NCI-H1417 treated with DMSO at 0.1 percent for 48 hours (cell line): ENCODE measurements at places on chromosomes 3 and 15.

DNA sequence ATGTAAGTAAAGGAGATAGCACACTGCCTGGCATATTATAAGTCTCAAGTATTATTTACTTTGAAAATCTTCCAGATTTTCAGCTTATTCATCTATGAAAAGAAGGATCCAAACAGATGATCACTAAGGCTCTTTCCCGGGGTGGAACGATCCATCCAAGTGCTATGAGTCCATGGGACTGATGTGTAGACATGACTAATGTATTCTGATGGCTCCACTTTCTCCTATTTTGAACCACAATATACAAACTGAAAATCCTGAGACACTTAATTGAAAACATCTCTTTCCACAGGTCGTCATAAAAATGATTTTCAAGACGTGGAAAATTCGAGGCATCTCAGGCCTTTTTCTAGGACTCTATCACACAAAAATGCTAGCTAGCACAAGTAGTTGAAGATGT, 33.4 kb upstream of the CHRM5 start:
- DNase-seq = no peak

DNA sequence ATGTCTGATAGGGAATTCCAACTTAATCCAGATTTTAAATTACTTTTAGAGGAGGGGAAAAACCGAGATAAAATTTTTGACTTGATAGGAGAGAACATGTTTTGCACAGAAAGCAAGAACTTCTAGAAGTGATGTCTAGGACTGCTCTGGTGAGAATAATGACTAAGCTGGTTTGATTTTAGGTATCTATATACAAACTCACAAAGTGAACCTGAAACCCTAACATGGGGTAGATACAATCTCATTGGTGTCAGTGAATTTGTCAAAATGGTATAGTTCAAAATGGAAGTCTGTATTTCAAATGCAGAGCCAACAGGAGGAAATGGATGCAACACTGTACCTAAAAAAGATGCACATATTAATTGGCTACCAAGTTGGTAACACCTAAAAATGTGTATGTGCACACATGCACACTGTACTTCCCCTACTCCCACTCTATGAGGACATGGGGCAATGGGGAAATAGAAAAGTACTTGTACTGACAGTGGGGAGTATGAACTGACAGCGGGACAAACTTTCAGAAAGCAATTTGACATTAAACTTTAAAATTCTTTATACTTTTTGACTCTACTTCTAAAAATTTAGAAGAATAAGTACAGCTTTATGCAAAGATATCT, 53.0 kb downstream of the NR1I2 start:
- DNase-seq = no peak

DNA sequence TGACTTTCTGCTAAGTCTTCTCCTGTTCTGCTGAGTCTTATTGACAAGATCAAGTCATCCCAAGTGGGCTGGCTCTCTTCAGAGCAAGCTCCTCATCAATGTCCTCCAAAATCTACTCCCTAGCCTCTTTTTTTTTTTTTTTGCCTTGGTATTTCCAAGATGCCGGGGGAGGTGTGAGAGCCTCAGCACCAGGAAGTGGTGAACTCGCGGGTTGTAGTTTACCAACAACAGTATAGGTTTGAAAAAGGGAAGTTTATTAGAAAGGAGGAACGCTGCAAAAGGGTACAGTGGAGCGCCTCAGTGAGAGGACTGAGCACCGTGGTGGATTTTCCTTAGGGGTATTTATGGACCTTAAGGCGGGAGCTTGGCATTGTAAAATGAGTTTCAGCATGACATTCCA, 94.3 kb upstream of the SGO1 start:
- DNase-seq = no peak

GRCh38 chr3:79729096-79729495, 38.7 kb downstream of the ROBO1 start:
- no peak for DNase-seq

DNA sequence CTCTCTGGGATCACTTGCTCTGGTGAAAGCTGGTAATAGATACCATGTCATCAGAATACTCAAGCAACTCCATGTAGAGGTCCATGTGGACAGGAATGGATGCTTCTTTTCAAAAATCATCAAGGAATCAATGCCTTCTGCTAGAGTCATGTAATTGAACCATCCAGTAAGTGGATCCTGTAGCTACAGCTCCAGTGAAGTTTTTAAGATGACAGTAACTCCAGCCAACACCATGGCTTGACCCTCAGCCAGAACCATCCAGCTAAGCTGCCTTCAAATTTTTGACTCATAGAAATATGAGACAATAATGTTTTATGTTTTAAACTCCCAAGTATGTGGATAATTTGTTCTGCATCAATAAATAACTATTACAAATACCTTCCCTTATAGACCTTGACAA, 923.7 kb downstream of the EPHA3 start:
- DNase-seq = no peak

GRCh38 chr3:159482241-159482993, 506.2 kb upstream of the IL12A start:
- DNase-seq = no peak

- DNase-seq = no peak
Observed at GRCh38 chr3:6142707-6143106, 718.2 kb upstream of the GRM7 start.

GRCh38 chr3:21745966-21746365, 5.0 kb downstream of the ZNF385D start:
- DNase-seq = no peak

GRCh38 chr15:55740981-55741832, 1.7 kb downstream of the PRTG start:
- DNase-seq = no peak

GRCh38 chr3:67290438-67290837, 292.3 kb downstream of the KBTBD8 start:
- DNase-seq = no peak

- no peak for DNase-seq
Observed at GRCh38 chr3:36305929-36306520, 74.3 kb upstream of the STAC start.

DNA sequence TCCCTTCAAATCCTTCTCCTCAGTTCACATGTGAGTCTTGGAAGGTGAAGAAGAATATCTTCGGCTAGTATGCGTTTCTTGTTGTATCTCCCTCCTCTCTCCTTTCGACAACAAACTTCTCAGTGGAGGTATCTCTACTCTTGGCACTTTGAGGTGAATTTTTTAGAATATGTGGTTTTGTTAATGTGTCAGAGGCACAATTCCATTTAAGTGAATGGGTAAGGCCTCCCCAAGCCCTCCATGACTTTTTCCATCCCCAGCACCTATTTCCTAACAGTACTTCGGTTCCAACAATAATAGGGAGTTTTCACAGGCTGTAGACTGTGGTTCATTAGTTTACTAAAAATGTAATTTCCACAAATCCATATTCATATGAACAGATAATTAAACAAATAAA, 74.2 kb downstream of the TM4SF4 start:
- DNase-seq = no peak

GRCh38 chr3:75192146-75192616, 471.9 kb upstream of the FRG2C start:
- DNase-seq = no peak

GRCh38 chr3:175039875-175040274, 180.7 kb downstream of the NAALADL2 start:
- no peak for DNase-seq

GRCh38 chr3:11826628-11827265, 19.9 kb downstream of the TAMM41 start:
- DNase-seq = no peak

- DNase-seq = no peak
Observed at GRCh38 chr3:100537646-100538338, 45.4 kb downstream of the TMEM45A start.

DNA sequence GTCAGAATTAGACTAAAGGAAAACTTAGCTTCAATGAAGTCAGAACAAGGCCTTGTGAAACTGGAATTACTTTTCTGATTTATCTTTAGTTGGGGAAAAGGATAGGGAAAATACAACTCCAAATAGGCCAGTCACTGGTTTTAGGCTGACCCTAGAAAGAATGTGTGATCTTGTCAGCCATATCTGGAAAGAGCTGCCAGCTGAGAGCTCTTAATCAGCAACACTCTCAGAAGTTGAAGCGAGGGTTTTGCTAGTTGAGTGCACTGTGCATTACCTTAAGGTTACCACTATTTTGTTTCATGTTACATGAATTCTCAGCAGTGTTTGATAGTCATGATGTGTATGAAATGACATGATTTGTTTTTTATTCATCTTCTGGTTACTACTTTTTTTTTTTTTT, 905.3 kb upstream of the ALCAM start:
- DNase-seq = no peak

DNA sequence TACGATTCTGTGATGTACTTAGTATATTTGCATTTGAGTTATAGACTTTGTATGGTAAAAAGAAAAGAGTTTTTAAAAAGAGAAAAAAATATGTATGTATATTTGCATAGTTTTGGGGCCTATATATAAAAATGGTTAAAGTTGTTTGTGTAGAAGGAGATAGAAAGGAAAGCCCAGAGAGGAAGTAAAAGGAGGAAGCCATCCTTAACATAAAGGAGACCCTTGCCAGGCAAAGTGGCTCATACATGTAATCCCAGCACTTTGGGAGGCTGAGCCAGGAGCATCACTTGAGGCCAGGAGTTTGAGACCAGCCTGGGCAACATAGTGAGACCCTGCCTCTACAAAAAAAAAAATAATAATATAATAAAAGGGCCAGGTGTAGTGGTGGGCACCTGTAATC, 8.4 kb downstream of the SNAP23 start:
- no peak for DNase-seq
